ENCODE measurements at places on chromosomes 13 and 19.
A peak's percentile ranks its signal among the peaks of the same experiment; 100 is the strongest.

GRCh38 chr13:105207572-105208293, 1327.7 kb downstream of the EFNB2 start:
- H3K4me3 ChIP-seq: no peak overlapping the region
- DNase-seq: no peak
- H3K27me3 ChIP-seq: no peaks in the 10 kb centered on the region
- H3K36me3 ChIP-seq: no peaks in the 10 kb centered on the region
- H3K4me1 ChIP-seq: no peaks in the 10 kb centered on the region

- no peaks in the 10 kb centered on the region for H3K27me3 ChIP-seq
- no peak overlapping the region for H3K4me3 ChIP-seq
- H3K27ac ChIP-seq: no peak overlapping the region
- no peak for DNase-seq
- H3K4me1 ChIP-seq: peaks cover 3% of the 10 kb centered on the region
Measured at GRCh38 chr13:48829536-48829935, 146.2 kb upstream of the FNDC3A start.

DNA sequence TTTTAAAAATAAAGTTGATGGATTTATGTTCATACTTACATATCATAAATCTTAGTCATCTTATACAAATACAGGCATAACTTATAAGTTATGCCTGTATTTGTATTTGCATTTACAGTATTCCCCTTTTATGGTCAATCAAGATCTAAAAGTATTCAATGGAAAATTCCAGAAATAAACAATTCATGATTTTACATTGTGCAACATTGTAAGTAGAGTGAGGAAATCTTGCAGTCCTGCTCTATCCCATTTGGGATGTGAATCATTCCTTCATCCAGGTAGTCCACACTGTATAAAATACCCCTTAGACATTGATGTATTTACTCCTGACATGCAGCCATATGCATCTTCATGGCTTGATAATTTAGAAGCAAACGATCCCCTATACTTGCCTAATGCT, 795.3 kb downstream of the SLITRK1 start:
- H3K4me3 ChIP-seq: no peak overlapping the region
- no peak for DNase-seq
- H3K27me3 ChIP-seq: no peaks in the 10 kb centered on the region
- no peaks in the 10 kb centered on the region for H3K36me3 ChIP-seq
- H3K4me1 ChIP-seq: no peaks in the 10 kb centered on the region

- H3K36me3 ChIP-seq: no peaks in the 10 kb centered on the region
- H3K27me3 ChIP-seq: no peaks in the 10 kb centered on the region
- no peak overlapping the region for H3K27ac ChIP-seq
- no peak for DNase-seq
- H3K4me1 ChIP-seq: peaks cover 33% of the 10 kb centered on the region
Measured at GRCh38 chr13:32036757-32037156, 5.2 kb downstream of the FRY start.

DNA sequence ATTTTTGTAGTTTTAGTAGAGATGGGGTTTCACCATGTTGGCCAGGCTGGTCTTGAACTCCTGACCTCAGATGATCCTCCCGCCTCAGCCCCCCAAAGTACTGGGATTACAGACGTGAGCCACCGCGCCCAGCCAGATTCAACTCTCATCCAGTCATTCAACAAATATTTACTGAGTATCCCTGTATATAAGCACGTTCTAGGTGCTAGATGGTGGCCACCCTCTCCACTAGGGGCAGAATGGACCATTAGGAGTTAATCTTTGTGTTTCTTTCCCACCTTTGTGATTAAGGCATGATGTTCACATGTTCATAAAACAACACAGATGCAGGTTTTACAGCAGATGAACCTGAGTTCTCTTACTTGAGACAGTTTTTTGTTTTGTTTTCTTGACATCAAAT, 7.3 kb downstream of the SHKBP1 start:
- no peaks in the 10 kb centered on the region for H3K36me3 ChIP-seq
- DNase-seq: no peak
- no peak overlapping the region for H3K27ac ChIP-seq

- no peaks in the 10 kb centered on the region for H3K4me1 ChIP-seq
- H3K36me3 ChIP-seq: no peaks in the 10 kb centered on the region
- no peak for DNase-seq
- H3K27ac ChIP-seq: no peak overlapping the region
- H3K27me3 ChIP-seq: no peaks in the 10 kb centered on the region
Measured at GRCh38 chr19:7788178-7788932, 25.3 kb downstream of the CLEC4M start.

- DNase-seq: no peak
- H3K36me3 ChIP-seq: no peaks in the 10 kb centered on the region
- no peaks in the 10 kb centered on the region for H3K4me1 ChIP-seq
- H3K4me3 ChIP-seq: no peak overlapping the region
- no peak overlapping the region for H3K27ac ChIP-seq
Measured at GRCh38 chr13:30819136-30819888, 84.0 kb downstream of the ALOX5AP start.

DNA sequence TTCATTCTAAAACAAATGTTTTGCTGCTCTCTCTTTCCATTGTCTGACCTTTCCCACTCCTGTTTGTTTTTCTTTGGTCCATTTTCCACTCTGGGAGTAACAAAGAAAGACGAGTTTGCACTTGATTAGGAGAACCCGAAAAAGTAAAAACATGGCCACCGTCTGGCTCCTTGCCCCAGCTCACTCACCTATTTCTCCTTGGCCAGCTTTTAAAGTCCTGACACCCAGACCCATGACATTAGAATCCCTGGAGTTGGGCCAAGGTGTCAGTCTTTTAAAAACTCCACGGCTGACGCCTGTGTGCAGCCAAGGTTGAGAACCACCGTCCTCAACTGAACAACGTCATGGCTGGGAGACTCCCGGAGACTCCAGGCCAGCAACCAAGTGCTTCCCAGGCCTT, 63.6 kb upstream of the FLT1 start:
- H3K27ac ChIP-seq: no peak overlapping the region
- DNase-seq: no peak
- no peak overlapping the region for H3K4me3 ChIP-seq
- no peaks in the 10 kb centered on the region for H3K27me3 ChIP-seq
- no peaks in the 10 kb centered on the region for H3K4me1 ChIP-seq
- H3K36me3 ChIP-seq: no peaks in the 10 kb centered on the region

DNA sequence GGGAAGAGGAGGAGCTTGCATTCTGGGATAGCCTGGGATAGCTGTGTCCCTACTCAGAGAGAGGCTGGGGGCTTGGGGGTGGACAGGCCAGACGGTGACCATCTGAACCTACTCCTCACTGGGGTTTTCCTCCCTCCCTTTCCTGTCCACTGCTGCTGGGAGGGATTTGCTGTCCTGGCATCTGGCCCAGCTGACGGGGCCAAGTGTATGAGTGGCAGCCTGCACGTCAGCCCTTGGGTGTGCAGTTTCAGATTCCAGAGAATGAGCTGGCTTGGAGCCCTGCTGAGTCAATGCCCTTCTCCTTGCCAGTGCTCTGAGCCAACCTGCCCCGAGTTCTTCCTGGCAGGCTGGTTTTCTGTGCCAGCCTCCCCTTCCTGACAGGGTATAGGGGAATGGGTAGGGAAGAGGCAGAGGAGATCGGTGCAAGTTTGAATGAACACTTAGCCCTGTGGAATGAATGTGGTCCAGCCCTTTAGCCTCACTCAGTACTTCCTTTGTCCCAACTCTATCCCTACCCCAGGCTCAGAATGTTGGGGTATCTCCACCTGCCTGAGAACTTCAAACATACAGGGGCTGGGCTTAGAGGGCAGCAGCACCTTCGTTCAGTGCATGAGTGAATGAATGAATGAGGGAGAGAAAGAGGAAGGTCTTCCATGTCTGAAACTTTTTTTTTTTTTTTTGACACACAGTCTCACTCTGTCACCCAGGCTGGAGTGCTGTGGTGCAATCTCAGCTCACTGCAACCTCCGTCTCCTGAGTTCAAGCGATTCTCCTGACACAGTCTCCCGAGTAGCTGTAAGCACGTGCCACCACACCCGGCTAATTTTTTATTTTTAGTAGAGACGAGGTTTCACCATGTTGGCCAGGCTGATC, 1.8 kb upstream of the ANGPTL4 start:
- H3K27me3 ChIP-seq: no peaks in the 10 kb centered on the region
- H3K4me3 ChIP-seq: no peak overlapping the region
- H3K4me1 ChIP-seq: peaks cover 3% of the 10 kb centered on the region
- DNase-seq: peak; percentile 97

- H3K4me3 ChIP-seq: no peak overlapping the region
- no peaks in the 10 kb centered on the region for H3K36me3 ChIP-seq
- DNase-seq: no peak
- H3K27ac ChIP-seq: no peak overlapping the region
- no peaks in the 10 kb centered on the region for H3K4me1 ChIP-seq
Measured at GRCh38 chr13:77415253-77416071, 88.6 kb upstream of the MYCBP2 start.

DNA sequence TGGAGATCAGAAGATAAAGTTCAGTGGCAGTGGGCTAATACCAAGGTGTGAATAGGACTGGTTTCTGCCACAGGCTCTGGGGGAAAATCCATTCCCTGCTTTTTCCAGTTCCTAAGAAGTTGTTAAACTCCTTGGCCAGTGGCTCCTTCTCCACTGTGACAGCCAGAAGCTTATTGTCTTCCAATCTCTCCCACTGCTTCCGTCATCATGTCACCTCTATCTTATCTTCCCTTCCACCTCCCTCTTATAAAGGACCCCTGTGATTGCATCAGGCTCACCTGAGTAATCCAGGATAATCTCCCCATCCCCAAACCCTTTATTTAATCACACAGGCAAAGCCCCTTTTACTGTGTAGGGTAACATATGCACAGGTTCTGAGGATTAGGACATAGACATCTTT, 431.2 kb upstream of the SLC10A2 start:
- H3K36me3 ChIP-seq: no peaks in the 10 kb centered on the region
- DNase-seq: no peak
- no peaks in the 10 kb centered on the region for H3K4me1 ChIP-seq
- H3K27me3 ChIP-seq: no peaks in the 10 kb centered on the region
- H3K27ac ChIP-seq: no peak overlapping the region
- no peak overlapping the region for H3K4me3 ChIP-seq

DNA sequence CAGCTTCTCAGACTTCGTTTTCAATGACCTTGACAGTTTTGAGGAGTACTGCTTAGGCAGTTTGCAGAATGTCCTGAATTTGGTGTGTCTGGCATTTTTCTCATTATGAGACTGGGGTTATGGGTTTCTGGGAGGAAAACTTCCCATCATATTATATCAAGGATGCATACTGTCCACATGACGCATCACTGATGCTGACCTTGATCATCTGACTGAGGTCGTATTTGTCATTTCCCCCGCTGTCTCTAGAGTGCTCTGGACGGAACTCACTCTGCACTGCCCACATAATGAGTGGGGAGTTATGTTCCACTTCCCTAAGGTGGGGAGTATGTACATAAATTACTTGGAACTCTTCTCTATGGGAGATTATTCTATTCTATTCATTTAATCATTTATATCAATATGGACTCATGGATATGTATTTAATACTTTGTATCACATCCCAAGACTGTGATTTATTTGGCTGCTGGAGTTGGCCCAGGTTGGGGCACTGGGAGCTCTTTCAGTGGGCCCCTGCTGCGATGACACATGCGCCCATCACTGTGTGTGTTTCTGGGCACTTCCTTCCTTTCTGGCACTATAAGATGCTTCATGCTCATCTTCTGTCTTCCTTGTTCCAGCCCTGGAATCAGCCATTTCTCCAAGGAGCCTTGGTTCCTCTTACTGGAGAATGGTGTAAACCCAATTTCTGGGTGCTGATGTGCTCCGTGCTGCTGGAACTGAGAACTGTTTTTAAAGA, 138.6 kb downstream of the MIPEP start:
- H3K27ac ChIP-seq: no peak overlapping the region
- no peak overlapping the region for H3K4me3 ChIP-seq
- H3K36me3 ChIP-seq: no peaks in the 10 kb centered on the region
- H3K4me1 ChIP-seq: no peaks in the 10 kb centered on the region

GRCh38 chr19:45798995-45799517, 6.4 kb upstream of the DMWD start:
- H3K27me3 ChIP-seq: no peaks in the 10 kb centered on the region
- no peaks in the 10 kb centered on the region for H3K36me3 ChIP-seq

DNA sequence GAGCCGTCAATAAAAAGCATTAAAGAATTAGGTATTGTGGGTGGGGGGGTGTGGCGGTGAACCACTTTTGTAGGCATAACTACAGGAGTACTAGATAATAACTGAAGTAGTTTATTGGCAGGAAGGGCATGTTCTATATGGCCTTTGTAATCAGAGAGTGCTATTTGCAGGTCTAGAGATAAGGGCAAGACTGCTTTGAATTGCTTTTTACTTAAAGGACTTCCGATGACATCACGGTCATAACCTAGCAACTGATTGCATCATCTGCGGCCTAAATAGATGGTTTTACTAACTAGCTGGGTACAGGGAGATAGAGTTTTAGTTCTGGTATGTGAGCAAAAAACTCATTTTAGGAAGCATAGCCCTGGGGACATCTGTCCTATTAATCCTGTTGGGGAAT, 24.7 kb downstream of the METTL21C start:
- no peaks in the 10 kb centered on the region for H3K4me1 ChIP-seq
- H3K36me3 ChIP-seq: no peaks in the 10 kb centered on the region
- H3K27me3 ChIP-seq: no peaks in the 10 kb centered on the region
- no peak overlapping the region for H3K4me3 ChIP-seq
- DNase-seq: no peak

GRCh38 chr13:75945841-75946482, 309.8 kb downstream of the LMO7 start:
- no peak overlapping the region for H3K4me3 ChIP-seq
- no peaks in the 10 kb centered on the region for H3K27me3 ChIP-seq
- H3K4me1 ChIP-seq: no peaks in the 10 kb centered on the region
- H3K27ac ChIP-seq: no peak overlapping the region
- no peaks in the 10 kb centered on the region for H3K36me3 ChIP-seq
- no peak for DNase-seq

GRCh38 chr19:1991018-1991913, 24.2 kb downstream of the BTBD2 start:
- H3K36me3 ChIP-seq: peaks cover 9% of the 10 kb centered on the region
- H3K27ac ChIP-seq: no peak overlapping the region
- H3K4me3 ChIP-seq: no peak overlapping the region
- H3K4me1 ChIP-seq: no peaks in the 10 kb centered on the region
- H3K27me3 ChIP-seq: no peaks in the 10 kb centered on the region

DNA sequence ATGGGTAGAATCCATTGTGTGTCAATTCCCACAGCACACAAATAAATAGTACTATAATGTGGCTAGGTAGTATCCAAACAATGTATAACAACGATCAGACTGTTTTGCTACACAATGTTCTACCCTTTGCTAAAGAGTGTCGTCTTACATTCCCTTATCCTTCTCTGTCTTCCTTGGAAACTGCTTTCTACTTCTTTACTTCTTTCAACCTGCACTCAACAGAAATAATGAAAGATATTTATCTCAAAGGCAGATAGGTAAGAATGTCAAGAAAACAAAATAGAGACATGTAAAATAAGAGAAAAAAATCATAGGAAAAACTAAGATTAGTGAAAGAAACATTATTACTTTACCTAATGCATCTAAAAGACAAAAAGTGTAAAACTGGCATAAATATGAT, 814.7 kb downstream of the PCDH9 start:
- H3K4me1 ChIP-seq: no peaks in the 10 kb centered on the region
- H3K27me3 ChIP-seq: no peaks in the 10 kb centered on the region
- H3K4me3 ChIP-seq: no peak overlapping the region
- H3K36me3 ChIP-seq: no peaks in the 10 kb centered on the region
- H3K27ac ChIP-seq: no peak overlapping the region

GRCh38 chr19:18946918-18947317, 5.9 kb upstream of the HOMER3 start:
- no peaks in the 10 kb centered on the region for H3K4me1 ChIP-seq
- DNase-seq: no peak
- no peak overlapping the region for H3K27ac ChIP-seq
- no peaks in the 10 kb centered on the region for H3K27me3 ChIP-seq
- no peak overlapping the region for H3K4me3 ChIP-seq
